ENCODE measurements at places on chromosomes 5 and 9.

DNA sequence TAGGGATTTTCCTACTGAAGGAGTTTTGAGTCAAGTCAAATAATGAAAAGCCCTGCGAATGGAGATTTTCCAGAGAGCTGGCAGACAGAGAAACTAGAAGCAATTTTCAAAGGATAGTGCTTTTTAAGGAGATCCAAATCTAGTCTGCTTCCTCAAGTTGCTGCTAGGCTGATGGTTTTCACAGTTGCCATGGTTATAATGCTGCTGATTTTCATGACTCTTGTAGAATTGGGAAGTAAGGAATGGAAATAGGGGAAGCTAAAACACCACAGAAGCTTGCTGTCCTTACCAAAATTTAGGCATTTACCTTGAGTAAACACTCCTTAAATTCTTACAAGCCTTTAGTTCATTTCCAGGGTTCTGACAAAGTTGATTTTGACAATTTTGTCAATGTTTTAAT lies 30.1 kb upstream of the HAPLN1 start:
- DNase-seq: no peak

DNA sequence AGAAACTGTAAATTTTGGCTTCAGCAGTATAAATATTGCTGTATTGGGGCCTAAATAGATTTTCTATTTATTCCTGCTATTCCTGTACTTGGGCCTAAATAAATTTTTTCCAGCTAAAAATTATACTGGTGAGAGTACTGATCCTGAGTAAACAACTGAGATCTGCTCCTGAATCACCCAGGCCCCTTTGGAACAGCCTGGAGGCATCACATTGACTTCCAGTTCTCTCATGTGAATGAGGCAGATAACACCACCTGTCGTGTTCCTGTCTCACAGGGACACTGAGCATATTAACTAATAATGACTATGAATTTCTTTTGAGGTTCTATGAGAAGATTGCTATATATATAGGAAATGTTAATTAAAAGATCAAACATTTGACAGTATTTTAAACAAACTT lies 119.5 kb upstream of the PLCXD3 start:
- DNase-seq: no peak

GRCh38 chr9:132447346-132447745 lies 37.3 kb downstream of the CFAP77 start:
- no peak for DNase-seq

GRCh38 chr5:72166070-72166979 lies 59.0 kb downstream of the MAP1B start:
- no peak for DNase-seq

DNA sequence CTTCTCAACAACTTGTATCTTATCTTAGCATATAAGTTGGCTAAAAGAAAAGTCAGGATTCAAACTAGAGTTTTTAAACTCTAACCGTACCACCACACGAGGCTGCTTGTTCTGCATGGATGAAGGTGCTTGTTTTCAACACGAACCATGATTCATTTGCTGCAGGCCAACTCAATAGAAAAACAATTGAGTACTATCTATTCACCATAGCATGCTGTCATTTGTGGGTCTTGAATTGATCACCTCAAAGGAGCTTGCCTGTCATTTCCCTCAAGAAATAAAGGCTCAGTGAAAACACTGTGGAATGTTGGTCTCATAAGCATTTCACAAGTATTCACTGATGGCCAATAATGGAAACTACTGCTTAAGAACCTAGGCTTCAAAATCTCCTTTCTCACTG lies 21.0 kb upstream of the GRIA1 start:
- DNase-seq: no peak

DNA sequence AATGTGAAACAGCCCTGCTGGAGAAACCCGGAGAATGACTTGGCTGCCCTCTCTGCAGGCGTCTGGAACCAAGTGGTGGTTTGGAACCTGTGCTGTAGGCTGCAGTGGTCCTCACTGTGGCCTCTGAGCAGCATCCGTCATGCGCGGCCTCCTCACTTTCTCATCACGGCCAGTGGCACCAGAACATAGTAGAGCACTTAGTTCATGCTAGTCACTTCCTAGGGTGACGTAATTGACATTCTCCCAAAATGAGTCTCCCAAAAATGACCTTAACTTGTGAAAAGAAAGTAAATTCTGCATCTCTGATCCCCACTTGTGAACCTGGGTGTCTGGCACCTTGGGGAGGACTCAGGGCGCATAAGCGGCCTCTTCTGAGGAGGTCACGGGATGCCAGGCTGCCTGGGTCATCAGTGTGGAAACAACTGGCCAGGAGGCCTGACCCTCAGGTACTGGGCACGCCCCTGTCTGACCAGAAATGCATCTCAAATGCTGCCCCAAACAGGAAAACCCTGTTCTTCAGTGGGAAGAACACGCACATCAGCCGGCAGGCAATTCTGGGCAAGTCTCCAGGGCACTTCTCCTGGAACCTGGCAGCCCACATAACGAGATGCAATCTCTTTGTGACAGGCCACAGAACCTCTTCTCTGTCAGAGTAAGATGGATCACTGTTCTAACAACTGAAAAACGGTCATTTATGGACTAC lies 36.6 kb upstream of the SPTLC1 start:
- DNase-seq: peak; percentile 32

- DNase-seq: no peak
Observed at GRCh38 chr9:25212361-25212760, 465.9 kb downstream of the TUSC1 start.

DNA sequence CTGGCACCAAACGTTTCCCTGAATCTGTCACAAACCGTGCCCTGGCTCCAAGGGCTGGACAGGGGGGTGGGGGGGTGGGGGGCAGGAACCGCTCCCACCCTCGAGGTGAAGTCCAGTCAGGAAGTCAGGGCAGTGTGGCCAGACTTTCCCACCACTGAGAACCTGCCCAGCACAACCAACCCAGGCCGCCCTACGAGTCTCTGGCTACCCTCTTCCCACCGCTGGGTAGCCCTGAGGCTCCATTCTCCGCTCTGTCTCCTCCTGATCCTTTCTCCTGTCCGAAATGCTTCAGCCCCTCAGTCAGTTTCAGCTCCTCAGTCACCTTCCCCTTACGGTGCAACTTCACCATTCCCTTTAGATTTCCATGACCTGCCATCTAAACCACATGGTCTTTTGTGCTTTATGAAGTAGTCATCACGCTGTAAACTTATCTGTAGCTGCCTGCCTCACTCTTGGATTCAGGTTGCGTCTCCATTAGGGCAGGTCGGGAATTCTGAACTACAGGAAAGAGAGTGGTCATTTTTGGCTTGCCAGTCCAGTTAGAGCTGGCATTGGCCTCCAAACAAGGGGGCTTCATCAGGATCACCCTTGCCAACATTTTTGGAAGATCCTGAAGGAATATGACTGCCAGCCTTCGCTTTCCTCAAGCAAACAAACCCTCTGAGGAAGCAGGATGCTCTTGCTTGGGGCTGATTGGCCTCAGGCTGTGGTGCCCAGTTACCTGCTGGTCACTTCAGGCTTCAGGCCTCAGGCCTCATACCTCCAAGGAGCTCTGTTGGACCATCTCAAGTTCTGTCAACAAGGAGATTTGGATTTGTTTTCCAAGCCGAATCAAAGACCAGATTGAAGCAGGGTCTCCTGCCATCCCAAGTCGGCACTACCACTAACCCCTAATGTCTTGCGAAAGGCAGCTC lies 794 bp upstream of the DCAF12 start:
- no peak for DNase-seq

GRCh38 chr5:169343766-169344165 lies 42.8 kb upstream of the SLIT3 start:
- no peak for DNase-seq

DNA sequence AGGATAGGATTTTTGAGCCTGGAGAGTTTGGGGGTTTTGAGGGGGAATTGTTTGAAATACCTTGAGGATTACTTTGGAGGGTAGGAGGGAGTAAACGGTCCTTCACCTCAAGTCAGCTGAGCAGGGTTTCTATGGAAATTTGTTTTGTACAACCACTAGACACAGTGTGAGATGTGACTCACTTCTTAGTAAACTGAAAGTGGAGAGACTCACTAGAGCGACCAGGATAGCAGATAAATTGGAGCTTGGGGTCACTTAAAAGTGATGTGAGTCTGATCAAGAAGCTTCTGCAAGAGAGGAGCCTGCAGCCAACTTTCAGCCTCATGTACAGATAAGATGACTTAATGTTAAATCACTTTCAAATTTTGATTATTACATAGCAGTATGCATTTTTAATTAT lies 1945.9 kb upstream of the NUDT12 start:
- DNase-seq: no peak

DNA sequence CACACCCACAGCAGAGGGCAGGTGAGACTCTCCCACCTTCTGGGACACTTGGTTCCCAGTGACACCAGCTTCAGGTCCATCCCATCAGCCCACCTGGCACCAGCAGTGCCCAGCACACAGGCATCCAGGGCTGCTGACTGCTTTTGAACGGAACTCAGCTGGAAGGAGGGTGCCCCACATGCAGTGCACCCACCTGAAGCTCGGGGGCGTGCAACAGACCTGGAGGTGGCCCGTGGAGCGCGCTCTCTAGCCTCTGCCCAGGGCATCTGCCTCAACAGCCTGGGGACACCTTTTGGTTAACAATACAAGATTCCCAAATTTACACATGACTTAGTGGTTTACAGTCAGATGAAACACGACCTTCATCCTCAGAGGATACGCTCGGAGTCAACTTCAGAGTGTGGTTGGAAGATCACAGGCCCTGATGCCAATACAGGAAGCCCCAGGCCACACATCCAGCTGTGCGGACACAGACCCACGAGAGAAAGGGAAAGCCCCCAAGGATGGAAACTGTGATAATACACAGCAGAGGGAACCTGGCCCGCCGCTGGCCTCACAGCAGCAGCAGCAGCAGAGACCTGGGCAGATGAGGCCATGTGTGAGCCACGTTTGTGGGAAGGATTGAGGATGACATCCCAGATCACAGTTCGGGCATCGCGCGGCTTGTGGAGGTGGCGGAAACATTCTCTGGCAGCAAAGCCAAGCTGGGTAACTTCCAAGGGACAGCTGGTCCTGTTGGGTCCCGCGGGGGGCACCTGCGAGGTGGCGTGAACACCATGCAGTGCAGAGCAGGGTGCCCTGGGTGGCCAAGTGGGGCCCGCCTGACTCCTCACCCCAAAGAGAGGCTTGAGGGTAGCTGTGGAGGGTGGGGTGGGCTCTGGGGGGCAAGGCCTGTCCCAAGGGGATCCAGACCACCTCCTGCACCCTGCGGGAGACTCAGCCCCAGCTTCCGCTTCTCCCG lies 64.0 kb downstream of the SECISBP2 start:
- DNase-seq: no peak

DNA sequence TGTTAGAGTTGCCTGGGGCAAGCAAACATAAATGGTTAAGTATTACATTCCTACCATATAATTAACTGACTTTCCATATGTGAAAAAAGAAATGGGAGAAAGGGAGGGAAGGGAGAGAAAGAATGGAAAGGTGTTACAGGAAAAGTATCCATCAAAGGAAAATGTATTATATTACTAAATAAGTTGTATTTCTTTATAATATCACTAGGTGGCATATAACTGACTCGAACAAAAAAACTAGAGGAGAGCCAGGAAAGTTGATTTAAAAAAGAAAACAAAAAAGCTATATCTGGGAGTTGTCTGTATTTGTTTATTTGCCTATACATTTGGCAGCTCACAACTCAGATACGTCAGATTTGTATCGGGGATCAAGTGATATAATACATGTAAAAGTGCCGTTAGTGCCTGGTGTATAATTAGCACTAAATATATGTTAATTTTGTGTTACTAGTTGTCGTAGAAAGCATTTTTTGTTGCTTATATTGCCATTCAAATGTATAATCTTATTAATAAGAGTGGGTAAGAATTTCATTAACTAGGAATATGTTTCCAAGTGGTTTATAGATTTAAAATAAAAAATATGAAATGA lies 59.6 kb upstream of the ADAMTS19 start:
- no peak for DNase-seq

GRCh38 chr9:133761641-133762248 lies 23.6 kb upstream of the SARDH start:
- no peak for DNase-seq

DNA sequence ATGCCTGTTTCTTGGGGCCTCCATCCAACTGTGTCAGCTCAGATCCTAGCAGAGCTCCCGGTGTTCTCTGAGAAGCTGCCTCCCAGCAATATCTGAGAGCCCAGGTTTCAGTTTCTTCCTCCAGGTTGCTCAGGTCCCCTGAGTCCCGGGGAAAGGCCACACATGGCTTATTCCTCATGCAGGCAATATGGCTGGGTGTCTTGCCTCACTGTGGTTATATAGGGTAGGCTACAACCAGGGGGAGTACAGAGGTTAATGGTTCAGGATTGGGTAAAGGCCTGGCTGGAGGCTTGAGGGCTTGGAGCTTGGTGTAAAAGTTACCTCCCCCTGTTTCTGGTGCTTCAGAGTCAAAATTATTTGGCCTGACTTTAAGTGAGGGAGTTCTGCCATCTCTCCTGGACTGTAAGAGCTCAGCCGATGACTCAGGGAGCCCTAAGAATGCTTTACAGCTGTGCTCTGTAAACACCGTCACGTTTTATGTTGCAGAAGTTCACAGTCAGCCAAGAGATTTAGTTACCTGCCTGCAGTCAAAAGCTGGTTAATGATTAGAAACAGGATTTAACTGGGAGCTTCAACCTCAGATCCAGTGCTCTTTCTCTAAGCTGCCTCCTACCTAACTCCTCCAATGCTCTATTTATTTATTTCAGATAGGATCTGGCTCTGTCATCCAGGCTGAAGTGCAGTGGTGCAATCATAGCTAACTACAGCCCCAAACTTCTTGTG lies 24.3 kb upstream of the UBAP2 start:
- no peak for DNase-seq

DNA sequence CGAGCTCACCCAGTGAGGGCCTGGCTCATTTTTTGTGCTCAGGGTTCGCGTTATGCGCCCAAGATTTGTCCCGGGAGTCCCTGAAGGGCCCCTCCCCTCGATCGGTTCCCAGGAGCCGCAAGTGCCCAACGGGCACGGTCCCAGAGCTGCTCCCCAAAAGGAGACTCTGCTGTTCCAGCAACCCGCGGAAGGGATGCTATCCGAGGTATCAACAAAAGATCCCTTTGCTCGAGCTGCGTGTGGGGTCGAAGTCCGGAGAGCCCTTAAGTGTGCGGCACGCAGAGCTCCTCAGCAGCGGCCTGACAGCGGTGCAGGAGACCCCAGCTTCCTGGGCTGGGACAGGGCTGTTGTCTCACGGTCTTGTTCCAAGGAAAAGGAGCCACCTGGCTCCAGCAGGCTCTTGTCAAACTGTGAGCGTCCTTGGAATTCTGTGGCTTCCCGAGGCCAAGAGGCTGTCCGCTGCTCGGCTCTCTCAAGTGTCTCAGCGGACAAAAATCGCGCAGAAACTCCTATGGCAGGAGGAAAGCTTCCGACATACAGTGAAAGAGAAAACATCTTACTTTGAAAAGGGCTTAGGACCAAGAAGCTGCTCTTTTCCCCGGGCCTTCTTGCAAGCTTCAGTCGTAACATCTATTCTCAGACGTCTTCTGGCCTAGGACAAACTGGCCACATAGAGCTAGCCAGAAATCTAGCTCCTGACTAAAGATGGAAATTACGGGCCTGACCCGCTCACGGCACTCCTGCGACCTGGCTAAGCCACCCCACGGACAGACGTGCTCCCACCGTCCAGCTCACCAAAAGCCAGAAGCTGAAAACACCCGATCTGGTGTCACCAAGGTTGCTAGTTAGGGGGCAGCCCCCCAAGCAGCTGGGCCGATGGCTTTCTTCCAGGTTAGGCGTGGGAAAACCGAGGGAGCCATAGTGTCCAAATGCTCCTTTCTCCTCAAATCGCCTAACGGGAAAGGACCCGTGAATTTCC lies 2.6 kb upstream of the FOXB2 start:
- DNase-seq: no peak

- DNase-seq: no peak
Observed at GRCh38 chr5:17761326-17761725, 127.1 kb downstream of the TAF11L14 start.
